ENCODE measurements at places on chromosomes 12 and 14.

GRCh38 chr12:13981990-13982389 is 588 bp upstream of the GRIN2B start:
- no peak for DNase-seq

- peak; percentile 58 for DNase-seq
Measured at GRCh38 chr14:23186913-23187654, 3.6 kb upstream of the SLC7A8 start.

- no peak for DNase-seq
Measured at GRCh38 chr14:99315197-99315596, 43.2 kb upstream of the BCL11B start.

DNA sequence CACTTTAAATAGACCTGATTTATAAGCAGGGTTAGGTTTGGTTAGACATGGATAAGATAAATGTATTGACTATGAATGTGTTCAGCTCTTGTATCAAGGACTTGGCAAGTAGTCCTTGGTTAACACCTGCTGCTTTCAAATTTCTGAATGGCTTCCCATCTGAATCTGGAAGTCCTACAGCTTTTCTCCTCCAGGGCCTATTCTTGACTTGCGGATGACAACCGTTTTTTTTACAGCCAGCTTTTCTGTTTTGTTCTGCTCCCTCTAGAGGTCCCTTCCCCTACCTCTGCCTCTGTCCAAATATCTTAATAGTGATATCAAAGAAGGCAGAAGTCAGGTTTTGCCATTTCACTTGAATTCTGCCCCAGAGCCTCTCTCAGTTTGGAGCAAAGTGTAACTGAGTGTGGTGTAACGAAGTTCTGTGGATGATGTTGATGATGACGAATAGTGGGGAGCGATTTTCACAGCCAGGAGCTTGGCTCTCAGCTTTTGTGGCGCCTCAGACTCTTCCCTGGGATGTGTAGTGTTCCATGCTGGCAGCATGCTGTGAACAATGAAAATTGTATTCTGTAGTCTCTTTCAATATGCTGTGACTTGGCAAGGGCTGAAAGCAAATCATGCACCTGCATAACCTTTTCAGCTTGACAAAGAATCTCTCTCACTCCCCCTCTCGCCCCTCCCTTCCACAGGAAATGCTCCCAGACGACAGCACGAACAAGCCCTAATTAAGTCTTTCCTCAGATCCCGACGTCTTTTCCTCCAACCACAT is 5.0 kb upstream of the SLC4A8 start:
- peak; percentile 48 for DNase-seq

DNA sequence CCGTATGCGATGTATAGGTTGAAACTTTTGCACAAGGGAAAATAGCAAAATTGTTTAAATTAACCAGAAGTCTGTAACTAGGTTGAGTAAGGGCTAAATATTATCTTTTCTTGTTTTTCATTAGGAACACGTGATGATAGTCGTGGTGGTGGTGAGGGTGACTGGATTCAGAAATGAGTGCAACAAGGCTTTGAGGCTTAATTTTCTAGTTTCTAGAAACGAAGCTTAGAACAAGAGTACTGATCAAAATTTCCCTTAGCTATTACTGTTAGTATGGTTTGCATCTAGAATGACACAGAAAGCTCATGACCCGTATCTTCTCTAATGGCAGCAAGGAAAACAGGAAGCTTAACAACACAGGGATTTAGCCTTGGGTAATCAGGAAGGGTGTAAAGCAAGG is 7.0 kb downstream of the SLIRP start:
- DNase-seq, result no peak

- no peak for DNase-seq
Measured at GRCh38 chr14:51219473-51220448, 20.3 kb upstream of the TMX1 start.

DNA sequence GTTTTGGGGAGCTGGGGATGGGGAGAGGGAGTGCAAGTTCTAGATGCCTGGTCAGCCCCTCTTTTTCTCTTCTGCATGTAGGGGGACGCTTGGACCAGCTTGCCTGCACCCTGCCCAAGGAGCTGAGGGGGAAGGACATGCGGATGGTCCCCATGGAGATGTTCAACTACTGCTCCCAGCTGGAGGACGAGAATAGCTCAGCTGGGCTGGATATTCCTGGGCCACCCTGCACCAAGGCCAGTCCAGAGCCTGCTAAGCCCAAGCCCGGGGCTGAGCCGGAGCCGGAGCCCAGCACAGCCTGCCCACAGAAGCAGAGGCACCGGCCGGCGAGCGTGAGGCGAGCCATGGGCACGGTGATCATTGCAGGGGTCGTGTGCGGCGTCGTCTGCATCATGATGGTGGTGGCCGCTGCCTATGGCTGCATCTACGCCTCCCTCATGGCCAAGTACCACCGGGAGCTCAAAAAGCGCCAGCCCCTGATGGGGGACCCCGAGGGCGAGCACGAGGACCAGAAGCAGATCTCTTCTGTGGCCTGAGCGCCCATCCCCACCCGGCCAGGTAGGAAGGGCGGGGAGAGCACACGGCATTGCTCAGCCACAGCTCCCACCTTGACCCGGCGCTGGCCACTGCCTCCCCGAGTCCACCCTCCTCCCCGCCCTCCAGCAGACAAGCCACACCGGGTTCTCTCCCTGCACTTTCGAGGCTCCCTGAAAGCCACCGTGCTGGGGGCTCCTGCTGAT is 14.0 kb downstream of the LRTM2 start:
- DNase-seq, result no peak

DNA sequence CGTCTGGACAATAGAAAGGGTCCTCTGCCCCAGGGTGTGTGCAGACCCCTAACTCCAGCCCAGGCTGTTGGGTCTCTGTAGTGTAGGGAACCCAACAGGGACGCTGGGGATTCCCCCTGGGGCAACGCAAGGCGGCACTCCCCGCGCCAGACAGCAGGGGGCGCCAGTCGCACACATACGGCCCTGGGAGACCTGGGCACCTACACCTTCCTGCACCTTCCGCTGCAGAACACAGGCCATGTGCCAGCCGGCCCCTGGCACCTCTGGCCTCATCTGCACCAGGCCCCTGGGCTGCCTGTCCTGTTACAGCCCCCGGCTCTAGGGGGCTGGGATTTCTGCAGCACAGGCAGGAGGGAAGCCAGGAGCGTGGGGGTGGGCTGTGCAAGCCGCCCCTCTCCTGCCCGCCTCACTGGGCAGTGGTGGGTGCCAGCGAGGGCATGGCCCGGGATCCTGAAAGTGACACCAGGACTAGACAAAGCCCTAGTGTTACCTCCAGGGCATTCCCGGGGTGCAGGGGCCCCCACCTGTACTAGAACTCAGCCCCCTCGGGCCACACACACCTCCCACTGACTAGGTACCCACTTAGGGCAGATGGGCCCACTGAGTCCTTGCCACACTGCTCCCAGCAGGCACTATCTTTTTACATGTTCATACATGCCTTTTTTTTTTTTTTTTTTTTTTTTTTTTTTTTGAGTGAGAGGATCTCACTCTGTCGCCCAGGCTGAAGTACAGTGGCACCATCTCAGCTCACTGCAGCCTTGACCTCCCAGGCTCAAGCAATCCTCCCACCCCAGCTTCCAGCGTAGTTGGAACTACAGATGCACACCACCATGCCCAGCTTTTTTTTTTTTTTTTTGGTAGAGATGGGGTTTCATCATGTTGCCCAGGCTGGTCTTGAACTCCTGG is 37.5 kb downstream of the CCNK start:
- DNase-seq, result peak; percentile 27

GRCh38 chr14:78683206-78683605 is 513.0 kb downstream of the NRXN3 start:
- no peak for DNase-seq

DNA sequence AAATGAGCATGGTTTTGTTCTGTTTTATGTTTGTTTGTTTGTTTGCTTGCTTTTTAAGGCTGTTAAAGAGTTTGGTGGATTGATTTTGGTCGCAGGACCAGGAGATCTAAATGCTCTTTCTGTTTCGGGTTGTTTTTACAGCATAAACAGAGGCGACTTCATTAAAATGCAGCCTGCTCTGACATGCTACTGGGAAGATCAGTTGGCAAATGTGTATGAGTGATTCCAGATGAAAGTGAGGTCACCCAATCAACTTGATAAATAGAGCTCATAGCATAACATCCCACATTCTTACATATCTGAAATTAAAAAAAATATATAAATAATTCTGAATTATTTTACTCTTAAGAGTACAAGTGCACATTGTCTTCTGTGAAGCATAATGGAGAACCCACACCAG is 947.7 kb downstream of the GALC start:
- DNase-seq, result no peak

Measured in SK-N-DZ (cell line).